Naive B cell (primary cell): ENCODE measurements at places on chromosomes 6 and 20.

GRCh38 chr6:27468334-27468733, 4.6 kb downstream of the ZNF184 start:
- DNase-seq, result no peak

DNA sequence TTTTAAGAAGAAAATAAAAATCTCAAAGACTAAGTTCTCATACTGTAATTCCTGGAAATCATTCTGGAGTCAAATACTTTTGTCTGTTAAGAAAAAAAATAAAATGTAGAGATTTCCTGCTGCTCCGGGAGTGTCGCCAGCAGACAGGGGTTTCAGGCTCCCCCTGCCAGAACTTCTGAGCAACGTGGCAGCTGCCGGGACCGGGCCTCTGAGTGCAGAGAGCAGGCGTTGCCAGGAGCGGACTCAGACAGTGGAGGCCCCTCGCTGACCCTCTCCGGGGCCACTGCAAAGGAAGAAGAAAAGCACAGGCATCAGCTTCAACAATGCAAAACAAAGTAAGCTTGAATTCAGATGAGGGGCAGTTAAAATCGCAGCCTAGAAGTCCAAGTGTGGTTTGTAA, 95.5 kb downstream of the THBS2 start:
- no peak for DNase-seq

GRCh38 chr20:46144432-46145025, 26.4 kb downstream of the CD40 start:
- no peak for DNase-seq

DNA sequence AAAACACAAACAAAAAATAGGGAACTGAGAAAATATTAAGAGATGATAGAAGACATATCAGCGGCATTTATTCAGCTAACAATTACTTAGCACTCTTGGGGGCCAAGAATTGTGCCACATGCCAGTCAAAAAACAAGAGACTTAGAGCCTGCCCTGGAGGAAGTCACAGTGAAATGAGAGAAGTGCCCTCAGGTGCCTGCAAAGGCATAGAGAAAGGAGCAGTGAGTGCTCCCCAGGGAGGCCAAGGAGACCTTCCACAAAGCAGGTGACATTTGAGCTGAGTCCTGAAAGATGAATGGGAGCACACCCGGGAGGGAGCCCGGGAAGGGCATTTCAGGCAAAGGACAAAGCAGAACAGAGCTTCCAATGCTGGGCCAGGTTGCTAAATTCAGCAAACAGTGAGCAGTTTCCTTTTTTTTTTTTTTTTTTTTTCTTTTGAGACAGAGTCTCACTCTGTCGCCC, 184.7 kb upstream of the JARID2 start:
- DNase-seq, result peak; percentile 7

- no peak for DNase-seq
These were observed 114.9 kb downstream of the EPHA7 start for GRCh38 chr6:93304505-93304904.

GRCh38 chr6:142183351-142183750, 36.3 kb downstream of the VTA1 start:
- no peak for DNase-seq

- DNase-seq, result no peak
These were observed 37.8 kb downstream of the ZNF451 start for GRCh38 chr6:57127763-57128162.
